ENCODE measurements at places on chromosomes 7 and 10.

GRCh38 chr7:81704595-81704994, 65.3 kb downstream of the HGF start:
- no peak for DNase-seq

- DNase-seq = no peak
Observed at GRCh38 chr7:139321071-139321745, 19.9 kb upstream of the FMC1 start.

- DNase-seq = no peak
Observed at GRCh38 chr10:65628493-65629139, 1297.2 kb upstream of the LRRTM3 start.

DNA sequence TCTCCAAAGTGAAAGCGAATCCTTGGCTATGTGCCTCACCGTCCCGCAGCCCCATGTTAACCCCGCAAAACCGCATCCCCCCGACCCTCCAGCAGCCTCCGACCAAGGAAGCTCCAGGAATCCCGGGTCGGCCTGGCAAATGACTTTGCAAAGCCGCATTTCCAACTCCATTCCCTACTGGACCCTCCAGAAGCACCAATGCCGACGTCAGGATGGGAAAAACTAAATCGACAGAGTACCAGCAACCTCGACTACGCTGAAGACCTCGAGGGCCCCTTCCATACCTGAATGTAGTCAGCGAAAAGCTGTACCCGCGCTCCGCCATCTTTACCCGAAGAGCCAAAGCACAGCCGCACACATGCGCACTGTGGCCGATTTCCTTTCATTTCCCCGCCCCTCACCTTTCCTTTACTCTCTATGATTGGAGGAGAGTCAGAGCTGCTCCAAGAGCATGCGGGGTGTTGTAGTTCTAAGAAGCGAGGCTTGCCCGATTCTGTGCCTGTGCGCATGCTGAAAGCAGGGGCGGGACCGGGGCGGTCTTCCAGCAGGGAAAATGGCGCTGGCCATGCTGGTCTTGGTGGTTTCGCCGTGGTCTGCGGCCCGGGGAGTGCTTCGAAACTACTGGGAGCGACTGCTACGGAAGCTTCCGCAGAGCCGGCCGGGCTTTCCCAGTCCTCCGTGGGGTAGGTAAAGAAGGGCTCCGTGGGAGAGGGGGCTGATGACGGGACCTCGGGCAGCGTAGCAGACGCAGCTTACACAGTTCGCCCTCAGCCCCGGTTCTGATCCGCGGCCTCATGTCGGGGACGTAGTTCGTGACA, at the start of the genes MRPL32 and PSMA2:
MRPL32 (plus strand) TSS at position 543 of the 818 bp plus-strand sequence; CDS start at position 554, 11 bp downstream.
PSMA2 (minus strand) TSS at position 341 of the 818 bp plus-strand sequence; CDS start at position 325, 16 bp downstream.
- peak; percentile 89 for DNase-seq

DNA sequence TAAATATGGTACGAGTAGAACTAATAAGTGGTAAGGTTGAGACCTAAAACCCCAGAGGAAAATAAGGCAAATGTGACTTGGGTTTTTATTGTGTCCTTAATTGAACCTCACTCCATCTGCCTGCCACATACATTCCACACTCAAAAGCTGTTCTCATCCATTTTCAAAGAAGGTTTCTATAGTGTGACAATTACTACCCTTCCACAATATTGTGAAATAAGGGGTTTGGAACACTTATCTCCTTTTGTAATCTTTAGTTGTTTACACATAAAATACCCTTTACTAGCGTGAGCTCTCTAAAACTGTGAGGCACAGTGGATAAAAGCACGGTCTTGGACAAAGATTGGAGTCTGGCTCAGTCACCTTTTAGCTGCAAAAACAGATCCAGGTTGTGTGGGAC, 166.6 kb downstream of the THSD7A start:
- DNase-seq = no peak

GRCh38 chr10:11245510-11245909, 227.8 kb downstream of the CELF2 start:
- DNase-seq = peak; percentile 25

- DNase-seq = no peak
Observed at GRCh38 chr7:5700391-5700985, 81.0 kb downstream of the RNF216 start.

DNA sequence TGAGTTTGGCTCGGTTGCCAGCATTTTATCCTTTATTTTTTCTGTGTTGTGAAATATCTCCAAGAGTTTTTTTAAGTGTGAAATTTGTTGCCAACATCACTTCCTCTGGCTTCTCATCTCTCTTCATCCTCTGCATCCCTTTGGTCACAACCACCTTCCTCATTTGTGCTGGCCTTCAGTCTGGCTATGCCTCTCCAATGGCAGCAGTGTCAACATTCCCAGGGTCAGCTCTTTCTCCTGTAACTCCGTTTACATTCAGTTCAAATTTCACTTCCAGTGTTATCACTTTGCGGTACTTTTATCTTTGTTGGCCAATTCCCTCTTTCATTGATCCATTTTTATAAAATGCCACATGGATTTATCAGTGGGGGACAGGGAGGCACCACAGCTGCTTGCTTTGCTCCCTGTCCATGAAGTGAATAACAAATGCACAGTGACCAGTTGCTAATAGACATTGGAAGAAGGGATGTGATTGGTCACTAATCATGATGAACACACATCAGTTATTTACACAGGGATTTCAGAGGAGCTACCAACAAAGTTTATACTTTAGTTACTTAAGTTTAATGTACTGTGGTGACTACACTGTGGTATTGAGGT, 311.4 kb upstream of the LRGUK start:
- no peak for DNase-seq

GRCh38 chr7:1073142-1073977, 14.6 kb upstream of the GPER1 start:
- no peak for DNase-seq

DNA sequence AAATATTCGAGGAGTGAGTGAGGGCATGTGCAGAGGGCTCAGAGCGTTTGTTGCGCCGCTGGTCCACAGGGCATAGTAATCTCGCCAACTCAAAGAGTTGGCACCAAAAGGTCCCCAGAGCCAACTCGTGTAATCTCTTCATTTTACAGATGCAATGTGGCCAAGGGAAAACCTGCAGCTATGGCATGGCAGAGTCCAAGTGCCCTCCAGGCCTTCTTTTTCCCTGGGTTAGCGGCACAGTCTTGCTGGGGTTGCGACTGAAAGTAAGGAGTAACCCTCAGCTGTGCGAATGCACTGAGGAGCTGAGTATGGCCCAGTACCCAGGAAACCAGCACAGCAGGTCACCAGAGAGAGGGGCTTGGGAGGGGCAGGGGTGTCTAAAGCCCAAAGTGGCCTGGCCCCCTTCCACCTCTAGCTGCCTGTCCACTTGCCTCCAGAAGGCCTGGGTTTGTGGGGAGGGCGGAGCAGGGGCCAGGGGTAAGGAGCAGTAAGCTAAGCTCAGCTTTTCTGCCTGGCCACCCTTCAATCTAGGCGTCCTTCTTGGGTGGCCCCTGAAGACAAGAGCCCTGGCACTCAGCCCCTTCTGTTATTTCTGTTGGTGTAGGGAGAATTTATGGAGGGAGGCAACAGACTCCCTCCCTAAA, 3.3 kb upstream of the GAD2 start:
- no peak for DNase-seq

- no peak for DNase-seq
Observed at GRCh38 chr10:122271076-122271475, at the start of gene BTBD16. Gene BTBD16, plus strand, starts transcription at chr10:122271296. Its CDS starts 3,786 bp downstream, at chr10:122275082.

GRCh38 chr10:46231087-46231486, 55.7 kb upstream of the ANTXRL start:
- DNase-seq = no peak

DNA sequence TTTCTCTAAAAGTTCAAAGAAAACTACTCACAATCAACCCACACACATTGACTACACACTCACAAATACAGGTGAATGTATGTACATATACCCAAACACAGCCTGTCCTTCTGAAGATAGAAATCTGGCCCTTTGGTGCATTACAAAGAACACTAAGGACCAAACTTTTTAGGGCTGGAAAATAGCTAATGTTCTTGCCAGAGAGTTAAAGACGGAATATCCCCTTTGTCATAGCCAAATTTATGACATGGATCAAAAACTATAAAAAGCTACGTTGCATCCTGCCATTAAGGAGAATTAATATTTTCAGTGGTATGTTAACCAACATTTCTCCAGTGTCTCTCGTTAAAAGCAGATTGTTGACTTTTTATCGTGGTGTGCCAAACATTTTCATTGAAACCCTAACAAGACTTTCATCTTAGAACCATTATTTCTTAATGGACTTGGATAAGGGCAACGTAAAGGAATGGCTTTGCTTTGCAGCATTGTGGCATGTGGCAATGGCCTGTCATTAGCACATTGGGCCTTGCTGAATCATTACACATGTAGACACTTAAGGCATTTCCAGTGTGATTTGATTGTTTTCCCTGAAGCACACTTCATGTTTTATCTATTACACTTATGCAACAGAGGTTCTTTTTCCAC, 150.9 kb upstream of the MEOX2 start:
- DNase-seq = no peak

DNA sequence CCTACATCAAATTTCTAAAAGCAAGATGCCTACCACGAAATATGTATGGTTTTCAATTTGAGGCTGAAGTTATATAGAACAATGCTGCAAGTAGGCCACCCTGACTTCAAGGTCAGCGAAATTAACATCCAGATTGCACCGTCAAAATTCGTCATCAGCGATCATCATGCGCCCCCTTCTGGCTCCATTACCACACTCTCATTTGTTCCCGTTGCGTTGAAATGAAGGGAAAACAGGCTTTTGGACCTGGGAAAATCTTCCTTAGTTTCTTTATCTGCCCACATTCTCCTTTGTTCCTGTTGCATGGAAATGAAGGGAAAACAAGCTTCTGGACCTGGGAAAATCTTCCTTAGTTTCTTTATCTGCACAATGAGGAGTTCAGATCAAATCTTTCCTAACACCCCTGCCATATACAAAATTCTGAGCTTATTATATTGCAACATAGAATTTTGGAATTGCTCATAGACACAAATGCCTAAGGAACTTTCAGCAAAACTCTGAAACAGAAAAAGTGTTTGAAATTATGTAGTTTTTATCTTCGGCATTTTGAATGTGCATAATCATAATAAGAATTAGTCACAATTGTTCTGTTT, 98.2 kb upstream of the PRKCQ start:
- DNase-seq = peak; percentile 59

DNA sequence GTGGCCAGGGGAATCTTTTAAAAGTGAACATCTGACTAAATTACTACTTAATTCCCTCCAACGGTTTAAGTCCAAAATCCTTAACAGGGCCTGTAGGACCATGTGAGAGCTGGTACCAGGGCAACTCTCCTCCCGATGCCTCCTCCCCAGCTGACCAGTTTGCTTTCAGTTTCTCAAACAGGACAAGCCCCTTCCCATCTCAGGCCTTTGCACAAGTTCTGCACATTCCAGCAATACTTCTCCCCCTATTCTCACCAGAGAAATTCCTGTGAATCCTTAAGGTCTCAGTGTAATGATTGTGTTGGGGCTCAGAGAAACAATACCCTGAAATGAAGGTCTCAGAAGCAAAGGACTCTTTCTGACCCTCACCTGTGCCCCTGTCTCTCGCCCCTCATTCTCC, 8.0 kb upstream of the CALHM1 start:
- DNase-seq = no peak

GRCh38 chr10:88390041-88390440, 193.1 kb downstream of the RNLS start:
- DNase-seq = no peak

GRCh38 chr7:3416453-3416852, 115.4 kb downstream of the SDK1 start:
- DNase-seq = no peak

DNA sequence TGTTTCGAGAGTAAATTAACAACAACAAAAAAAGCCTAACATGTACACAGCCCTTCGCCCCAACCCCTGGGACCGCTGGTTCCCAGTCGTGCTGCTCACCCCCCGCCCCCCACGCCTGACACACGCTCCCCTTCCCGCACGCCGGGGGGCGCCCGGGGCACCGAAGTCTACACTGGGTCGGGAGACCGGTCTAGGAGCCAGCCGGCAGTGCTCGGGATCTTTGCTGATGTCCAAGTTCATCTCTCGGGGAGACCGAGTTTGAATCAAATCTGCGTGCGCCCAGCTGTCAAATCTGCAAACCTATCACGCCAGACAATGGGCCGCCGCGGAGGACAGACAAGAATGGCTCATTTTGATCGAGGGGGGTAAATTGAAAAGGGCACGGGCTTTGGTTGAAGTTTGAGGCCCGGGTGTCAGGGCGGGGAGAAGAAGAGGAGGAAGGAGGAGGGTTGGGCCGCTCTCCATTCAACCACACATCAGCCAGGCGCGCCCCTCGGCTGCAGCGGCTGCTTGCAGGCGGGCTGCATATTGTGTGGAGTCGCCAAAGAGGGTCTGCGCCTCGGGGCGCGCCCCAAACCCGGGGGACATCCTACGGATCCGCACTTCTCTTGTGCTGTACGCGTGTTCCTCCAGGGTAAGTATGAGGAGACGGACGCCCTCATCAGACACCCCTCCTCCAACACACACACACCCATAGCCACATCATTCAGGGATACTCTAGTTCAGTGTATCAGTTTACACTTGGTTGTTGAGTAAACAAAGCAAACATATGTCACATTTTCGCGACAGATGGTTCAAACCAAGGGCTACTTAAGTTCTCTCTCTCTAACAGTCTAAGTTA, 1.3 kb upstream of the GFRA1 start:
- no peak for DNase-seq

- DNase-seq = no peak
Observed at GRCh38 chr7:2639695-2640481, 8.1 kb downstream of the TTYH3 start.

GRCh38 chr10:2326411-2326810, 589.1 kb upstream of the ADARB2 start:
- DNase-seq = no peak

- DNase-seq = no peak
Observed at GRCh38 chr10:50604809-50605208, 18.9 kb downstream of the SGMS1 start.

- DNase-seq = no peak
Observed at GRCh38 chr10:85767891-85768290, 598.7 kb downstream of the GRID1 start.

- DNase-seq = no peak
Observed at GRCh38 chr10:125121003-125121402, 39.4 kb downstream of the CTBP2 start.

GRCh38 chr7:51349820-51350545, 33.4 kb upstream of the COBL start:
- DNase-seq = no peak

Data from stimulated activated CD4-positive, alpha-beta T cell treated with anti-CD3 and anti-CD28 coated beads, Interleukin-4, amount 100 ng/mL, for 1 hour (primary cell).